ENCODE measurements at places on chromosomes 5 and 9.

- peak; percentile 17 for DNase-seq
These were observed 39.4 kb downstream of the LURAP1L start for GRCh38 chr9:12813960-12814876.

DNA sequence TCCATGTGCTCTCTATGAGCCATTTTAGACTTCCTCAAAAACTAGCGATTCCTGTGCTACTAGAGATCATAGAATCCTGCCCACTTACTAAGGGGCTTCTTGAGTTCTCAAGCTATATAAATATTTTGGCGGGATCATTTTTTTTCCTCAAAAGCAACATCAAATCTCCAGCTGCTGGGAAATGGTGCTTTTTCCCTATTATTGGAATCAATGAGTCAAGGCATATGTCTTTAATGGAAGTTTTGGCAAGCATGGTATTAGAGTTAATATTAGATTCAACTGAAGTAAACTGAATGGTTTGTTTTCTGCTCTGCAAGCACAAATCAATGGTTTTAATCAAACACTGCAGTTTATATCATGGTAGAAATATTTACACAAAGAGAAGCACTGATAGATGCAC is 369.9 kb upstream of the PTGER4 start:
- no peak for DNase-seq

DNA sequence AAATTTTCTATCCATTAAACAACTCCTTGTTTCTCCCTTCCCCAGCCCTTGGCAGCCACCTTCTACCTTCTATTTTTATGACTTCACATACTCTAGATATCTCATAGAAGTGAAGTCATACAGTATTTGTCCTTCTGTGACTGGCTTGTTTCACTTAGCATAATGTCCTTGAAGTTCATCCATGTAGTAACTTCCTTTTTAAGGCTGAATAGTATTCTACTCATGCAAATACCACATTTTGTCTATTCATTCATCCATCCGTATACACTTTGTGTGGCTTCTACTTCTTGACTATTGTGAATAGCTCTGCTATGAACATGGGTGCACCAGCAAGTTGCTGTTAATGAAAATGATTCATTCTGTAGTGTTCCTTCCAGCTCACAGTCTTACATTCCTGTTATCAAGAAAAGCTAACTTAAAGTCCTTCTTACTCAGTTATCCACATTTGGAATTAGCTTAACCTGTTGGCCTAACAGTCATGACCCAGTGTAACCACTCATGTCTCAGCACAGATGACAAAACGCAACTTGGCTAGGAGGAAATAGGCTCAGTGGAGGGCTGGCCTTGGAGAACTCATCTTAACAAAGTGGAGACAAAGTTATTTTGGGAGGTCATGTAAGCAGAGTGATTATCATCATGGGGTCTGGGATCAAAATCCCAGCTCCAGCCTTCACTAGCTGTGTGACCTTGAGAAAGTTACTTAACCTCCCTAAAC is 129.7 kb upstream of the MAP3K1 start:
- DNase-seq = no peak

GRCh38 chr9:109602987-109603386 is 104.9 kb upstream of the PTPN3 start:
- no peak for DNase-seq

DNA sequence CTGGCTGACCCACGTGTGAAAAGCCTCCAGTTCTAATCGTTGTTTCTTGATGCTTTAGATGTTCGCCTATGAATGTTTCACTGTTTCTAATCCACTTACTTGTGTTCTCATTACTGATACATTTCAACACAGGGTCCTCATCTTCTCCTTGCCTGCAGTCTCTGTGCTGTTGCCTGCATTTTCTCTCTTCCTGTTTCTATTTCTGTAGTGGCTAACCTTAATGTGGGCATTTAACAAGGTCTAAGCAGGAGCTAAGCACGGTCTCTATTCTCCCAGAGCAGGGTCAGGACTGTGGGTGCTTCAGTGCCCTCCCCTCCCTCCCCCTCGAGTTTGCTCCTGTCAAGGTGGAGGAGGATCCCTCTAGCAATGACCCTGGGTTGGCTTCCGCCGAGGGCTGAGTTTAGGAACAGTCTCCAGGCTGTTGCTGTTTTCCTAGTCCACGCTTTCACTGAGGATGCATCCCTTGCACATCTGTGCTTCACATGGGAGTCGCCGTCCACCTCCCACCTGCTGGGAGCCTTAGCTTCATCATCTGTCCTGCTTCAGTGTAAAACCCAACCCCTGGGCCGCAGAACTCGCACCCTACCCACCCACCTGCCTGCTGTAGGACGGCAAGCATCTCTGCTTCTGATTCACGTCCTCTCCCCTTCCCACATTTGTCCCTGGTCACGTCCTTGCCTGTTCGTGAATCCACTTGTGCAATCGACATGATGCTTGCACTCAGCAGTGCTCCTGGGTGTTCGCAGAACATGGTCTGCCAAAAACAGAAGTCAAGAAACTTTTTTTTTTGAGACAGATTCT is 2.4 kb upstream of the EXOC3 start:
- DNase-seq = no peak

- no peak for DNase-seq
These were observed 14.9 kb downstream of the CMYA5 start for GRCh38 chr5:79704553-79704952.

DNA sequence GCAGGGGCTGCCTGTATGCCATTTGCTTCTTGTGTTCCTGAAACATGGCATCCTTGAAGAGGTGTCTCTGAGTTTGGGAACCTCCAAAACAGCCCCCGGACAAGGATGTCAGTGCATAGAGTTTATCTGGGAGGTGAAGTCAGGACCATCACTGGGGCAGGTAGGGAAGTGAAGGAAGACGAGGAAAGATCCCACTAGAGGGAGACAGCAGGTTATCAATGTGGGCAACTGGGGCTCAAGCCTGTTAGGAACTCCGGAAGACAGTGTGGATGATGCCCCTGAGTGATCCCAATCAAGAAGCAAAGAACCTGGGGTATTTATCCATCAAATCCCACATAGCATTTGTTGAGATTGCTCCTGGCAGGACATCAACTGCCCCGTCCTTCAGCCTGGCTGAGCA is 233.1 kb downstream of the AGTPBP1 start:
- no peak for DNase-seq

DNA sequence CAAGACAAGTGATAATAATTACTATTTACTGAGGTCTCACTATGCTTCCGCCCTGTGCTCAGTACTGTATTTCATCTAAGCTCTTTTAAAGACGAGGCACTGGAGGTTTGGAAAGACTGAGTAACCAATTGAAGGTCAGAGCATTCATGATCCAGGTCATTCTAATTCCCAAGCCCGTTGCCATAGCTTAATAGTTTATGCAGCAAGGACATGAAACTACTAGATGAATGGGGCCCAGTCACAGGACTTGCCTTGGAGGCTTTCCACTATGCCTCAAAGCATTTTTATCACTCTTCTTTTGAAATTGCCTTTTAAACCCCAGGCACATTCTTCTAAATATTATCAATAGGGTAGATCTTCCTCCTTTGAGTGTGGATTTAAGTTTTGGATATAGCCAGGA is 17.2 kb upstream of the NFIB start:
- no peak for DNase-seq

GRCh38 chr9:2621722-2622460 is at the start of gene VLDLR:
VLDLR (plus strand) TSS chr9:2621787; CDS start chr9:2622190, 403 bp downstream.
- peak; percentile 76 for DNase-seq

GRCh38 chr9:114459464-114459863 is 45.8 kb downstream of the WHRN start:
- DNase-seq = no peak

GRCh38 chr5:10354048-10354872 is 765 bp downstream of the MARCHF6 start:
- no peak for DNase-seq

DNA sequence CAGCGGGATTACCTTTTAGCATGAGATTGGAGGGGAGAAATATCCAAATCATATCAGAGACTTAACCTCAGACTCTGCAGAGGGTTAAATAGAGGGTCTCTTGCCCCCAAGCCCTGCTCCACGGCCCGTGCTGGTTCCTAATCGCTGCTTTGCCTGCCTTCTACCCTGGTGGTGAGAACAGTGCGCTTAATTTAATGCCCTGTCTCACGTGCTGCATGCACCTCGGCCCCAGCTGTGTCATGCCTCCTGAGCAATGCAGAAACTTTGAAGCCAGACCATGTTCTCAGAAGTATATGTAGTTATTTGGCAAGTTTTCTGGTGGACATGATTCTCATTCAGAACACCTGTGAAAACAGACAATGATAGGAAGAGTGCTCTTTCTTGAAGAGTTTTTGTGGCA is 1.4 kb downstream of the OTULIN start:
- peak; percentile 63 for DNase-seq

GRCh38 chr5:71767661-71768060 is 48.6 kb downstream of the CARTPT start:
- no peak for DNase-seq

DNA sequence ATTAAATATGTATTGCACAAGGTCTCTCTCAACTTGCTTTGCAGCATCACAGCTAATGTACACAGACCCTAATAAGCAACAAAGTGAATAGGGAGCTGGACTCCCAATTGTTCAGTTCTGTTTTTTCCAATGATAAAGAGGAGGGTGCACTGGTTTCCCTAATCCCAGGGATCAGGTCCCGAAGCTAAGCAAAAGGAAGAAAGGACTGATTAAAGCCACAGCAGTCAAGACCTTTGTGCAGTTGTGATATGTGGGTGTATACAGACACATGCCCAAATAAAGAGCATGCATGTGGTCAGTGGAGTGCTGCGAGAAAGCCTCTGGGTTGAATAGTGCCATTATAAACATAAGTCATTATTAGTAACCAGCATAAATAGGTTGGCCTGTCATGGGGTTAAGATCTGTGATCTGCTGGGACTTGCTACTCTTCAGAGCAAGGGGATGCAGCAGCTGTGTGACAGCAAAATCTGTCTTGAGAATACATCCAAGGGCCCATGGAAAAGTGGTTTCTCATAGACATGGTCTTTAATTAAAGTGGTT is 1863.1 kb upstream of the WWC1 start:
- no peak for DNase-seq

DNA sequence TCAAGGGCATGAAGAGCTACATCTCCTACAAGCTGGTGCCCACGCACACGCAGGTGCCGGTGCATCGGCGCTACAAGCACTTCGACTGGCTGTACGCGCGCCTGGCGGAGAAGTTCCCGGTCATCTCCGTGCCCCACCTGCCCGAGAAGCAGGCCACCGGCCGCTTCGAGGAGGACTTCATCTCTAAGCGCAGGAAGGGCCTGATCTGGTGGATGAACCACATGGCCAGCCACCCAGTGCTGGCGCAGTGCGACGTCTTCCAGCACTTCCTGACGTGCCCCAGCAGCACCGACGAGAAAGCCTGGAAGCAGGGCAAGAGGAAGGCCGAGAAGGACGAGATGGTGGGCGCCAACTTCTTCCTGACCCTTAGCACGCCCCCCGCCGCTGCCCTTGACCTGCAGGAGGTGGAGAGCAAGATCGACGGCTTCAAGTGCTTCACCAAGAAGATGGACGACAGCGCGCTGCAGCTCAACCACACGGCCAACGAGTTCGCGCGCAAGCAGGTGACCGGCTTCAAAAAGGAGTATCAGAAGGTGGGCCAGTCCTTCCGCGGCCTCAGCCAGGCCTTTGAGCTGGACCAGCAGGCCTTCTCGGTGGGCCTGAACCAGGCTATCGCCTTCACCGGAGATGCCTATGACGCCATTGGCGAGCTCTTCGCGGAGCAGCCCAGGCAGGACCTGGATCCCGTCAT is 1.4 kb downstream of the SNX18 start:
- no peak for DNase-seq

DNA sequence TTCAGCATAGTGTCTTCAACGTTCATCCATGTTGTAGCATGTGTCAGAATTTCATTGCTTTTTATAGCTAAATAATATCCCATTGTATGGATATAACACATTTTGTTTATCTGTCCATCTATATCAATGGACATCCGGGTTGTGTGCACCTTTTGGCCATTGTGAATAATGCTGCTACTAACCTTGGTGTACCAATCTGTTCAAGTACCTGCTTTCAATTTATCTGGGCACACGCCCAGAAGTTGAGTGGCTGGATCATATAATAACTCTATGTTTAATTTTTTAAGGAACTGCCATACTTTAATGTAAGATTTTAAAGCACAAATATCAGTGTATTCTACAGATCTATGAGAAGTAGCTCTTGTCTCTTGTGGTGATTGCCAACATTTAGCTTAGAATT is 43.5 kb downstream of the SCAI start:
- no peak for DNase-seq

DNA sequence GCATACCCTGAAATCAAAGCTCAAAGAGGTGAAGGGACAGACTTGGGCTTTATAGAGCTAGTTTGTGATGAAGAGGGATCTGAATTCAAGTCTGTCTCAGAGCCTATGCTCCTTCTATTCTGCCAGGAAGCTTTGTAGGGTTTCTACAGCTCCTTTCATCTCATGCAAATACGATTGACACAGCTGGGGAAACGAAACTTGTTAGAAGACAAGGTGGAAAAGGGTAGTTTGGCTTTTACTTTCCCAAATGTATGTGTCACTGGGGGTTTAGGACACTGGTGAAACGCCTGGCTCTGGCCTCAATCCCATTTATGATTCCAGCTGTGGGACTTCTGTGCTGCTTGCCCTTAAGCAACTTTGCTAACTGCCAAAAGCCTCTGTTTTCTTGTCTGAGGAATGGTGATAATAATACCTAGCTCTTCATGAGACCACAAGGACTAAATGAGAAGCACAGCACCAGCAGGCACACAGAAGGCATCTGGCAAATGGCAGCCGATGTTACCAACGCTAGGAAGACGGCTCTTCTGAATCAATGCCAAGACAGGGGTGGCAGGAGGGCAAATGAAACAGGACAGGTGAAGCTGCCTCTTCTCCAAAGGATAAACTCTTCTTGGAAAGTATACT is 70.3 kb upstream of the EQTN start:
- DNase-seq = no peak

GRCh38 chr9:136050266-136050700 is 44.8 kb downstream of the NACC2 start:
- peak; percentile 30 for DNase-seq

DNA sequence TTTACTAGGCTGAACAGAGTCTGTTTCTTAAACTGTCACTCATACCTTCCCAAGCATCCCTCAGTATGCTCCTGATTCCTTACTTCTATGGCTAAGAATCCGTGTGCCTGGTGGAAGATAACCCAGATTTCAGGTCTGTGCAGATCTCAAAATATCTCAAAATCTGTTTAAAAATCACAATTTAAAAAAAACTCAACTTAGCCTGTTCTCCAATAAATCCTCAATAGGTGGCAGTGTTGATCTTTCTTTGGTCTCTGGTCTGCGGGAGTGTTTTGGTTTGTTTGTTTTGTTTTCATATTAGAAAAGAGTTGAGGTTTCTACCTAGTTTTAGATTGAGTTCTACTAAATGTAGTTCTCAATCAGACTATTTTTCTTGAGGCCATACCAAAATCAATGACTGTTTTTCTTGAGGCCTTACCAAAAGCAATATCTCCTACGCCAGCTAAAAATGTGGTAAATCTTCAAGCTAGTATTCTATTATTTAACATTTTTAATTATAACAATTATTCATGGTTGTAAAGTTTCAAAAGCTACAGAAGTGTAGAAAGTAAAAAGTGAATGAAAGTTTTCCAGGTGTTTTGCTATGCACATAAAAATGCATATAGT is 57.9 kb downstream of the TGFBR1 start:
- DNase-seq = peak; percentile 47

Data from D341Med (cell line).